ENCODE measurements at places on chromosomes 5 and 9. TPM values are rescaled to one million over a fixed set of nuclear protein-coding genes. Genes with fewer than 3 reads are reported as not detected.

CCL27 gene
- total RNA-seq: 0.48 TPM

PCDHGA7 gene
- 8.6 TPM for total RNA-seq

FGF18 gene
- total RNA-seq: 1.3 TPM

SPINK1 gene
- total RNA-seq: not detected

POLR1E gene
- 26.3 TPM for total RNA-seq

FGF1 gene
- total RNA-seq: 0.73 TPM

GNA14 gene
- 6.1 TPM for total RNA-seq

ENTREP1 gene
- total RNA-seq: 17.7 TPM

WNK2 gene
- total RNA-seq: 24.7 TPM

ECM2 gene
- 38.4 TPM for total RNA-seq

PCDHGA9 gene
- total RNA-seq: 6.3 TPM

GARIN3 gene
- total RNA-seq: not detected

CBY3 gene
- total RNA-seq: not detected

SMIM33 gene
- not detected for total RNA-seq

ANKRD34B gene
- total RNA-seq: 0.36 TPM

SHC3 gene
- 0.20 TPM for total RNA-seq

CACFD1 gene
- total RNA-seq: 11.5 TPM

LRRTM2 gene
- 0.24 TPM for total RNA-seq

RELL2 gene
- total RNA-seq: 1.5 TPM

SEC61B gene
- total RNA-seq: 130 TPM

ZNF483 gene
- total RNA-seq: 48.3 TPM

ANKRD20A1 gene
- total RNA-seq: 0.60 TPM

VLDLR gene
- total RNA-seq: 105 TPM

ASTN2 gene
- 4.8 TPM for total RNA-seq

SAXO1 gene
- total RNA-seq: 0.28 TPM

GRM6 gene
- not detected for total RNA-seq

CCDC192 gene
- total RNA-seq: 0.32 TPM

RHOBTB3 gene
- total RNA-seq: 106 TPM

SGCD gene
- total RNA-seq: 19.1 TPM

C5orf46 gene
- not detected for total RNA-seq

CCL21 gene
- total RNA-seq: 37.9 TPM

ZNF366 gene
- total RNA-seq: 3.5 TPM

ZNF462 gene
- total RNA-seq: 22.1 TPM

GFRA3 gene
- 0.18 TPM for total RNA-seq

DNAH5 gene
- 0.83 TPM for total RNA-seq

TRIM23 gene
- 19.9 TPM for total RNA-seq

ZMYND19 gene
- 14.7 TPM for total RNA-seq

AHRR gene
- 2.3 TPM for total RNA-seq

FRRS1L gene
- 27.5 TPM for total RNA-seq

TAF11L11 gene
- not detected for total RNA-seq

KLF4 gene
- total RNA-seq: 46.7 TPM
